ENCODE measurements at places on chromosomes 11 and 22. TPM values are rescaled to one million over a fixed set of nuclear protein-coding genes. Genes with fewer than 3 reads are reported as not detected.

The SCGB2A2 gene
- 0.48 TPM for total RNA-seq

GRCh38 chr11:73163638-73164174, 21.6 kb upstream of the FCHSD2 start:
- DNase-seq: no peak

The OR6A2 gene
- 1.9 TPM for total RNA-seq

DNA sequence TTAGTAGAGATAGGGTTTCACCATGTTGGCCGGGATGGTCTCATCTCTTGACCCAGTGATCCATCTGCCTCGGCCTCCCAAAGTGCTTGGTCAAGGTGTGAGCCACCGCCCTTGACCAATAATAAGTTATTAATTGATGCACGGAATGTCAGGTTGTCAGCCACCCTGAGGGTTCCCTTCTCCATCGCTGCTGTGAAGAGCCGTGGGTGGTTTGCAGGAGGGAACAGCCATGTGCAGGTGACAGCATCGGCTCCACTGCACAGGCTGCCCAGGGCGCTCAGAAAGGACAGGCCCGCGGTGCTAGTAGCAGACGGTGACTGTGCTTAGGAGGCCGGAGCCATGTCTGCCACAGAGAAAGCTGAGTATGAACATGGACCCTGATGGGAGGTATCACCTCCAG, 814.0 kb downstream of the BRD1 start:
- DNase-seq: no peak

DNA sequence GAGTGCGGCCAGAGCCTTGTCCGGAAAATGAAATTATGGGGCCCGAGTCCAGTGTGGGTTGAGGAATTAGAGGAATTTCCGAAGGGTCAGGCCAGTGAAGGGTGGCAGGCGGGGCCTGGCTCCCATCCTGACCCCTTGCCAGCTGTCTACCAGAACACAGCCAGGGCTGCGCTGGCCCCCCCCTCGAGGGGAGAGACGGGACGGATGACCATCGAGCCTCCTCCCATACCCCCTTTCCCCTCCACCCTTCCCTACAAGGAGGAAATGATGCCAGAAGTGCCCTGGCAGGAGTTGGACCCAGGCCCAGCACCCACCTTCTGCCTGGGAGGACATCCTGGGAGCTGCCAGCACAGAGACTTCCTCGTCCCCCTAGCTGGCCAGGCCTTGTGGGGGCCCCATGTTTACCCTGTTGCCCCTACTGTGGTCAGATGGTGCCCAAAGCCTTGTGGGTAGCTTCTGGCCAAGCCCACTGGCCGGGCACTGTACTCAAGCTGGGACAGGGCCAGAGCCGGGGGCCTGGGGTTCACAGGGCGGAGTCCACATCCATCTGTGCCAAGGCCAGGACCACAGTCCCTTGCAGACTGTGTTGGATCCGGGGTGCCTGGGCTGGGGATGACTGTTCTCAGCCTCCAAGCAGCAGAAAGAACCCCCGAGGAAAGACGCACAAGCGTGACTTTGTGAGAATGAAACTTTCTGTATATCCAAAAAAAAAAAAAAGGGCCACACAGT, 20.8 kb downstream of the ARVCF start:
- peak; percentile 58 for DNase-seq

The IL18 gene
- 16.9 TPM for total RNA-seq

The FJX1 gene
- 8.4 TPM for total RNA-seq

DNA sequence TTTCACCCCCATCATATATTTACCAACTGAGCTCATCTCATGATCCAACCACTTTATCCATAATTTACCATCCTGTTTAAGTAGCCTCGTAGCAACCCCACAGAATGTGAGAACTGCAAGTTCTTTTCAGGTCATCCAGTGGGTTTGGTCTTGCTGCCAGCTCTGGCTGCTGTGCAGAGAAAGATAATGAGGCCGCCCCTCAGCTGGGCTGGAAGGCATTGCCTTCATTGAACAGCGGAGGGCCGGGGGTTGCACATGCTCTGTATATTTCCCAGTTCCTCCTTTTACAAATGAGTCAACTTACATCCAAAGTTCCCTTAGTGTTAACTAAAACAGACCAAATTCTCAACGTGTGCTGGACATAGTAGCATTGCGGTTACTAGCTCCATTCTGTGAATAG, 96.7 kb downstream of the SYN3 start:
- no peak for DNase-seq

GRCh38 chr11:30310623-30311022, 12.3 kb upstream of the ARL14EP start:
- DNase-seq: no peak

The MUC6 gene
- total RNA-seq: 0.24 TPM

The SCGB1C1 gene
- total RNA-seq: not detected

Data from umbilical cord (tissue), 2 donors.